ENCODE measurements at places on chromosomes 1 and 21. TPM values are rescaled to one million over a fixed set of nuclear protein-coding genes. Genes with fewer than 3 reads are reported as not detected.

DNA sequence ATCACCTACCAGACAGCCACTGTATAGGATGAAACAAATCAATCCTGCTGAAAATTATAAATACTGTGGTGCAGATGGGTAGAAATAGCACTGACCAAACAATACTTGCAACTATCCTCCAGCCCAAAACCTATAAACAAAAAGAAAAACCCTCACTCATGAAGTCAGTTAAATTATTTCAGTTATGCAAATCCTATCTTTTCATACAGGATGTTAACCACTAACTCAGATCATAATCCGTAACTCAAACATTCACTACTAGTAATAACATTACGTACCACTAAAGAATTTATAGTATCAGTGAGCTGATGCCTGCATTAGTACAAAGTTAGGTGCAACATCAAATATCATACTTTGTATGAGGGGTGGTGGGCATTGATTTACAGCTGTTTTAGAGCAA lies 2.6 kb downstream of the NDC1 start:
- DNase-seq: no peak

GRCh38 chr1:178237121-178237520 lies 143.2 kb downstream of the RASAL2 start:
- no peak for DNase-seq

GRCh38 chr1:65309304-65310077 lies at the start of gene DNAJC6:
DNAJC6 (plus strand) TSS chr1:65309543; CDS start chr1:65309746, 203 bp downstream.
- DNase-seq: peak; percentile 83

- DNase-seq: no peak
These were observed 38.6 kb upstream of the SLC35F3 start for GRCh38 chr1:233865902-233866301.

GRCh38 chr21:44697811-44698734 lies 1.1 kb downstream of the KRTAP10-12 start:
- no peak for DNase-seq

Gene MRPL55
- total RNA-seq: 53.7 TPM
